ENCODE measurements at places on chromosomes 3 and 15.

DNA sequence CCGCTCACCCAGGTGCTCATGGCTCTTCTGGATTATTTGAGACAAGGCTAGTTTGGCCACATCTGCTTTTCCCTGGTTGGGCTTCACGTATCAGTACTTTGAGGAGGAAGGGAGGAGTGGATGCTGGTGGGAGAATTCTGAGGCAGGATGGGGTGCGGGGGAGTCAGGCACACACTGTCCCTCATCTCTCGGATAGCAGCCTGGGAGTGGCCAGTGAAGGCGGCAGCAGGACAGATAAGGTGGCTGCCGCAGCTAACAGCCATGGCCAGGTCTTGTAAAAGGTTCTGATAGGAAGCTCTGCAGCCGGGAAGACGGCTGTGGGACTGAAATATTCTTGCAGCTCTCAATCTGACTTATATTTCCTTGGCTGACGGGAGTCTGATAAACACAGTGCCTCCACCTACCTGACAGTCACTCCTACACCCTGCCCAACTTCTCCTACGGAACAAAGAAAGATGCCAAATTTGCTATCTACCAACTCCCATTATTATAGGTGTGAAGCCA lies 87.3 kb downstream of the MESD start:
- no peak for DNase-seq

- no peak for DNase-seq
These were observed 27.6 kb upstream of the MTHFS start for GRCh38 chr15:79924379-79924778.

GRCh38 chr15:29322415-29322814 lies 52.8 kb upstream of the NSMCE3 start:
- no peak for DNase-seq

GRCh38 chr3:22366781-22367180 lies 615.8 kb upstream of the ZNF385D start:
- DNase-seq: no peak

- DNase-seq: no peak
These were observed 76.5 kb downstream of the HMG20A start for GRCh38 chr15:77497110-77497737.

GRCh38 chr15:58528188-58528870 lies 96.5 kb downstream of the LIPC start:
- DNase-seq: peak; percentile 93

DNA sequence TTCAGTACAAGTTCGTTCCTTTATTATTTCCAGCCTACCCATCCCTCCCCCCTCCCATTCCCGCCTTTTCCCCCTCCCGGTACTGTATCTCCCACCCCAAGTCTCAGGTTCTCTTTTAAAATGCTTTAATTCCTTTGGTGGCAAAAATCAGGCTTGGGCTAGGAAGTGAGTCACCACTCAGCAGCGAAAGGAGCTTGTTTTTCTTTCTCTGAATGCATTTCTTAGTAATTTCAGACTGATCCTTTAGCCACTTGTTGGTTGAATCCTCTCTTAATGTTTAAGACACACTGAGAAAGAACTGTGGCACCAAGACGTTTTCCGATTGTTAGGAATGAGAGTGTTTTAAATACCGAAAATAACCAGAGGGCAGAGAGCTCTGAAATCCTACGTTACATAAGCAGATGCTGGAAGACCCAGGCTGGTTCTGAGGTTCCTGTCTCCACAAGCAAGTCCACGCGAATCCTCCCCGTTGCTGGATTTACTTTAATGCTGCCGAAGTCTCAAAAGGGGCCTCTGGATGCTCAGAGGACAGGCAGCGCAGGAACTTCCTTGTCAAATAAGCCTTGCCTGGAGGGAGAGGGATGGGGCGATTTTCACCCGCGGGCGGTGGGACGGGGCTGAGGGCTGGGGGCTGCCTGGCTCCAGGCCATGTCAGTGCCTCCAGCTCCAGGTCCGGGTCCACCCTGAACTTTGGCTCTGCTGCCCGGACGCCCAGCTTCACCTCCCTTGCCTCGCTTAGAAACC lies 854 bp upstream of the COL8A1 start:
- DNase-seq: no peak

GRCh38 chr3:18428036-18428435 lies 2.9 kb upstream of the SATB1 start:
- no peak for DNase-seq

- no peak for DNase-seq
These were observed 314.4 kb downstream of the SHQ1 start for GRCh38 chr3:72533591-72534473.

- no peak for DNase-seq
These were observed 540.0 kb upstream of the ROBO1 start for GRCh38 chr3:80307844-80308243.

DNA sequence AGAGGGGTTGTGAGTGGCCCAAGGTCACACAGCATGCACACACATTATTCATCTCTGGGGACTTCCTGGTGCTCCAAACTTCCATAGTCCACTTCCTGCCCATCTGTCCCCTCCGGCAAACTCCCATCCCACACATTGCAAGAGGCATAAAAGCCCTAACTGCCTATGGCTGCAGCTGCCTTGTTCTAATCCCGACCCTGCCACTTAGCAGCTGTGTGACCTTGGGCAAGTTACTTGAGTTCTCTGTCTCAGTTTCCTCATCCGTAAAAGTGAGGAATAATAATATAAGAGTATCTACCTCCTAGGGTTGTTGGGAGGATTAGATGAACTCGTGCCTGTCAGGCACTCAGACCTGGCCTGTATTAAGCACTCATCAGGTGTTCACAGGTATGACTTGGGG lies 84.2 kb downstream of the SMAD6 start:
- DNase-seq: no peak

GRCh38 chr3:94737116-94737515 lies 674.3 kb downstream of the NSUN3 start:
- no peak for DNase-seq

GRCh38 chr15:53107855-53108254 lies 317.7 kb upstream of the ONECUT1 start:
- DNase-seq: no peak
